ENCODE measurements at places on chromosomes 5 and 9.

- DNase-seq, result no peak
Measured at GRCh38 chr9:36128349-36128748, 8.2 kb upstream of the GLIPR2 start.

- DNase-seq, result no peak
Measured at GRCh38 chr5:127572930-127573329, 55.5 kb downstream of the PRRC1 start.

DNA sequence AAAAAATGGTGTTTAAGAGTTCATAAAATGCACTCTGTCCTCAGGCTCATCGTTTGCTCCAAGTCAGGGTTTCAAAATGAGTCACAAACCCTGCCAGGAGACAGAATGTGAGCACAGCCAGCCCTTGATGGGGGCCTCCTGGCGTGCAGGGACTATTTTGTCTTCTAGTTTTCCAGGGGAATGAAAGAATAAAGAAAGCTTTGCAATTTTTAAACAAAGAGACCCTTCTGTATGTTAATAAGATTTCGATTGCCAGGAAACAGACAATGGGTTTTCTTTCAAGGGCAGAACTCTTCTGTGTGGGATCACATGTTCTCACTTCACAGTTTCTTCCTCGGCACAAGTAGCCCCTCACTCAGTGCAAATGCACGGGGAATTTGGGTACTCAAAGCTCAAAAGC, 121.4 kb upstream of the C6 start:
- no peak for DNase-seq

DNA sequence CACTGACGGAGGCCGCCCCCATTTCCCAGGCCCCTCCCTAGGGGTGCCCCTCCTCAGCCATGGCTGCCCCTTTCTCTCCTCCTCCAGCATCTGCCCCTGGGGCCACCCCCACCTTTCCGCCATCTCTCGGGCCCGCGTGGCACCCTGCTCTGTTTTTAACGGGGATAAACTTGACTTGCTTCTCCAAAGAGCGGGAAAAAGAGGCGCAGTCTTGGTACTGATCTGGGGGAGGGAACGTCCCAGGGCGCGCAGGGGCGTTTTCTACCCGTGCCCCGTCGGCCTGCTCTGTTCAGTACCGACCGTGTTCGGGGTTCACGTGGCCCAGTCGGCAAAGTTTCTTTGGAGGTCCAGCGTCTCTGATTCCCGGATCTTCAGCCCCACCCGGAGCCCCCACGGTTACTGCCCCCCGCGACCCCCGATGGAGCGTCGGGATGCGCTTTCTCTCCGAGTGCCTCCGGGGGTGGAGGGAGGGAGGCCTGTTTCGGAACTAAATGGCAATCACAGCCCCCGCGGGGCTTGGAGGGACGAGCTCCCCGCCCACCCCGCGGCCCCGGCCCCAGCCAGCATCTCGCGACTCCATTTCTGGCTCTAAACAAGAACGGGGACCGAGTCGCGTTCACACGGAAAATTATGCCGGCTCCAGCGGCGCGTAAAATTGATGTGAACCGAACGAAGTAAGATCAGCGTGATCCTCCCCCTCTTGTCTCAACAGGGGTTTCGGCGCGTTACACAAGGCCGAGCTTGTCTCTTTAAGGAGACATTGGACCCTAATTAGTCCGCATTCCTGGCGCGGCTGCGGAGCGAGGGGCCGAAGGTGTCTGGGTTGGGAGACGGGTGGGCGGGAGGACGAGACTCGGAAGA, 1.1 kb upstream of the TLE4 start:
- DNase-seq, result peak; percentile 29

GRCh38 chr5:133662578-133662977, 50.2 kb upstream of the FSTL4 start:
- no peak for DNase-seq

DNA sequence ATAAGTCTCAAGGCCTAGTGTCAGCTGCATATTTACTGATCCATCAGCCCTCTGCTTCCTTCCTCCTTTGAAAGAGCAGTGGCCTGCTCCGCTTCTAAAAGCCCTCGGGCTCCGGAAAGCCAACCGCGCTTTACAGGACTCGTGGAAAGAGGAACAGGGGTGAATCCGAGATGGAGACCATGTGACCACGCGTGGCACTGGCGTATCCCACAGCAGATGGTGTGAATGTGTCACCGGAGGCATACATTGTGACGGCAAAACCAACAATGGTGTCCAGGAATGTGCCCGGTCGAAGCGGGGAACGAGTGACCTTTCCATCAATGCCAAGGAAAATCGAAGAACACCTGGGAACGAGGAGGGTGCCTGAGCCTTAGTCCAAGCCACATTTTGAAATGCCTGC, 484.6 kb downstream of the SPATA31A7 start:
- DNase-seq, result no peak

DNA sequence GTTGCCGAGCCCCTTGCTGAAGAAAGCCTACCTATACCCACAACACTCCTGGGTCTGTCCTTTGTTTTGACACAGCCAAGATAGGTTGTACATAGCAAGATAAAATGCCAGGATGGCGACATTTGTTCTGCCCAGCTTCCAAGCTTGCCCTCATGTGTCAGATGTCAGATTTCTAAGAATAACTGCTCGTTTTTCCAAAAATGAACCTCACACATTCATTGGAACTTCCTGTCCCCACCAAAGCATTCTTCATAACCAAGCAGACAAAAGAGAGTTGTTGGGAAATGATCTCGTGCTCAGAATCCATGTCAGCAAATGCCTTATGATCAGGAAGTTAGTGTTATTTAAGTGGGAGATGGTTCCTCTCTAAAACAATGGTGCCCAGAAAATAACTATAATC, 210.1 kb downstream of the ZNF608 start:
- DNase-seq, result no peak

DNA sequence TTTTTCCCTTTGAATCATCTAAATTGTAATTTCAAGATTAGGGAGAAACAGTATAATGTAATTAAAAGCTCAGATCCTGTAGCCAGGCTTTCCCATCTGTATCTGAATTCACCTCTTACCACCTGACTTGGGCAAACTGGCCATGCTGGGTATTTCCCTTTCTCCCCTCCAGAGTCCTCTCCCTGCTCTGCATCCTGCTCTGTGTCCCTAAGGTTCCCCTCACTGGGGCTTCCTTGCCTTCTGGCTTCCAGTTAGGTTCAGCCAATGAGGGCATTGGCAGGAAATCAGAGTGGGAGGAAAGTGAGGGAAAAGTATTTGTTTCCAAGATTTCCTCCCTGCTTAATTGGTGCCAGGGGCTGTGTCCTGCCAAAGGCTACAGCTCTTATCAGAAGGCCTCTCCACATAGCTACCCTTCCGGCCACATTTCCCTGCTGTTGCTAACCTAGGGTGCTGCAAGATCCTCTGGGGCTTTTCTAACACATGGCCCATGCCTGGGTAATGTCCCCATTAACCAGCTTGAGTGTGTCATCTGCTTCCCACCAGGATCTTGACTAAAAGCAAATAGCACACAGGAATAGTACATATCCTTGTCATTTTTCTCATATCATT, 51.0 kb upstream of the MPDZ start:
- DNase-seq, result no peak

- DNase-seq, result no peak
Measured at GRCh38 chr5:14665101-14665822, 744 bp downstream of the OTULIN start.

DNA sequence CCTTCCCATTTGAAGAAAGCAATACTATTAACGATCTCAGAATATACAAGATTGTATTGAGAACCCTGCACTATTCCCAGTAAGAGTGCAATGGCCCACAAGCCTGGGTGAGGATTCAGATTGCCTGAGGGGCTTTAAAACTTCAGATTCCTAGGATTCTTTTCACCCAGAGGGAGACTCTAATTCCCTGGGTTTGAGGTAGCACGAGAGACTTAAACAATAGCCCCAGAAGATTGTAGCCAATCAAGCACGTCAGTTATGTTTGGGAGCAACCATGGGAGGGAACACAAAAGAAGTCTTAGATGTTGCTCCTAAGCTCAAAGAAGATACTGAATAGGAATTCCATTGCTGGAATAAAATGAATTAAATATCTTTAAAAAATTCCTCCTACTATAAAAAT, 17.9 kb downstream of the MRPS27 start:
- DNase-seq, result no peak

DNA sequence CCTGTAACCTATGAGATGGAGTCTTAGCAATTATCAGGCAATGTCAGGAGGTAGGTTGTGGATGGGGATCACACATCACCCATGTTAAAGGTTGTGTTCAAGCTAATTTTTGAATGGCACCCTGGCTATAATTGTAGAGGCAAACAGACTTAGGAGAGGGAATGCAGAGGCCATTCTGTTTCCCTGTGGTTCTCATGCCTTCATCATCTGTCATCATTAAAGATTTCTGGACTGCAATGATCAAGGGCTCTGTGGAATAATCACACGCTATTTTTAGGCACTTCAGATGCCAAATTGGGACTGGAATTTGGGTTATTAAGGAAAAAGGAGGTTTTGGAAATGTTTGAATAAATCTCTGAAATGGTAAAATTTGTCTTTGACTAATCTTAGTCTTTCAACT, 1065.4 kb downstream of the TAF11L14 start:
- no peak for DNase-seq

DNA sequence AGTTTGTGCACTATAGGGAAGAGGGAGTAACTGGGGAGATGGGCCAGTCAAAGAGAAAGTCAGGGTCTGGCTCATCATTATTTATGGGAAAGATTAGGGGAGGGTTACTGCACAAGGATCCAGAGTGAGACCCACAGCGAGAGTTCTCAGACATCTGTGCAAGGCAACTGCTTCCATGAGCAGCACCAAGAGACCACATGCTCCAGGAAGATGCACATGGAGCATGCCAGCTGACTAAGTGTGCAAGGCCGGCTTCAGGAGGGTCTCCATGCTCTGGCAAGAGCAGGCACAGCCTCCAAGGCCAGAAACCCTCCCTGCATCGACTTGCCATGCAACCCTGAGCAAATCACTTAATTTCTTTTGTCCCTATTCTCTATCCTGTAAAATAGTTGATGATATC, 616.9 kb downstream of the CSNK1G3 start:
- no peak for DNase-seq

DNA sequence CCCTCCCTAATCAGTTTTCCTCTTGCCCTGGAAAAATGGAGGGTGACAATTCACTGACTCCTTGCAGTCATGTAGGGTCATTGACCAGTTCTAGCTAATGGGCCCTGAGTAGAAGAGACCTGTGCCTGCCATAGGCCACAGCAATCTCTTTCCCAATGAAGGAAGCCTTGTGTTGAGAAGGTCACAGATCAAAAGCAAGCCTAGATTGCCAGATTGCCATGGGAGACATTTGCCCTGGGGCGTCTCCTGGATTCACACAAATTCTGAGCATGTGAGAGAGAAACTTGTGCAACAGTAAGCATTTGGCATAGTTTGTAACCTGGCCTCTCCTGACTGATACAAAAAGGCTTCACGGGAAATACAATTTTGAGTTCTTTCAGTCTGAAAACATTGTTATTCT, 148.0 kb downstream of the NUDT12 start:
- no peak for DNase-seq

GRCh38 chr5:150639751-150640150, 709 bp upstream of the SYNPO start:
- DNase-seq, result no peak

DNA sequence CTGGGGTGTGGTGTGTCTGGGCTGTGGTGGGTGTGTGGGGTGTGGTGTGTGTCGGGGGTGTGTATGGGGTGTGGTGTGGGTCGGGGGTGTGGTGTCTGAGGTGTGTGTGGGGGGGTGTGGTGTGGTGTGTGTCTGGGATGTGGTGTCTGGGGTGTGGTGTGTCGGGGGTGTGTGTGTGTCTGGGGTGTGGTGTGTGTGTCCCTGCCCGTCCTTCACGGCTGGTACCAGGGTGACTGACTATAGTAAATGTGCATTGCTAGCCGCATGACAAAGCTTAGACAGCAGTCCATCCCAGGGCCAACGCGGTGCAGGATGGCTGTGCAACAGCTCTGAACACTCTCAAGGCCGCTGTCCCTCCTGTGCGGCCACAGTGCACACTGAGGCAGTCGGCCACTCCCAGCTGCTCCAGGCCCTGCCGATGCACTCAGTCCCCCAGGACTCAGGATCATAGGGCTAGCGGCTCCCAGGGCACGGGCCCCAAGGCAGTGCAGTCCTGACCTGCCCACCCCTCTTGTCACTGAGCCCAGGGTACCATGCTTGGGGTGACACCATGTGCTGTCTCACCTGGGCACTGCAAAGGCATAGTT, 54.0 kb downstream of the SECISBP2 start:
- DNase-seq, result no peak

GRCh38 chr5:35230038-35230611, at the start of gene PRLR:
TSS of gene PRLR (minus strand) at chr5:35230487. CDS start at chr5:35089620, 140,867 bp downstream.
- no peak for DNase-seq

DNA sequence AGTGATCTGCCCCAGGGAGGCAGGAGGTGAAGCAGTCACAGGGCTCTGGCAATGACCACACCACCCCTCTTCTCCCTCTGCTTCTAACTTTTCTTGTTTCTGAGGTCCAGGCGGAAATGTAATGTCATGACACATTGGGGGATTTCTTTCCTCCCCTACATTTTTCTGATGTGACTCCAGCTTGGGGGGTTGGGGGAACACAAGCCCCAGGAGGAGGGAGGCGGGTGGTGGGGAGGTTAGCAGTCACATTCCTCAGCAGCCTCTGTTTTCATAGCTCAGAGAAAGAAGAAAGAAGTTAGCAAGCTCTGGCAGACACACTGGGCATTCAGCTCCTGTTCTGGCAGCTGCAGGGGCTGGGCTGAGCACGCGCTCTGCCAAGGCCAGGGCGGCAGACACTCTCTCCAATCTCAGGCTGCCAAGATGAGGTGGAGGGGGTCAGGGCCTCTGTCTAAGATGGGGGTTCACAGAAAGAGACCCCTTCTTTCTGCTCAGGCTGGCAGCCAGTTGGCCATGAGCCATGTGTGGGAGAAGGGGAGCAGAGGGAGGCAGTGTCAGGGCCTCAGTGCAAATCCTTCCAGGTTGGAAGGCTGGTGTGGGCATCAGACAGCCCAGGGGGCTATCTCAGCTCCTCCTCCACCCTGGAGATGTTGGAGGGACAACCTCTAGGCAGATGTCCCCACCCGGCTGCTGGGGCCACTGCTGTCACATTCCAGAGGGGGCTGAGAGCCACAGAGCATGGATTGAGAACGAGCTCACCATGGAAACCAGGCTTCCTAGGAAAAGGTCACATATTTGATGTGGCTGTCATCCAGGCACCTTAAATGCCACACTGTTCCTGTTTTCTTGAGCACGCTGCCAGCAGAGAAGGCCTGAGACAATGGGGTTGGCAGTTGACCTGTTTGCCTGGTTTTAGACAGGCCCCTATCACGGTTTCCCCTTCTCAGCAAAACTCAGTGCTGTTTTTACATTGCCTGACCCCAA, 20.1 kb upstream of the PFDN1 start:
- no peak for DNase-seq

DNA sequence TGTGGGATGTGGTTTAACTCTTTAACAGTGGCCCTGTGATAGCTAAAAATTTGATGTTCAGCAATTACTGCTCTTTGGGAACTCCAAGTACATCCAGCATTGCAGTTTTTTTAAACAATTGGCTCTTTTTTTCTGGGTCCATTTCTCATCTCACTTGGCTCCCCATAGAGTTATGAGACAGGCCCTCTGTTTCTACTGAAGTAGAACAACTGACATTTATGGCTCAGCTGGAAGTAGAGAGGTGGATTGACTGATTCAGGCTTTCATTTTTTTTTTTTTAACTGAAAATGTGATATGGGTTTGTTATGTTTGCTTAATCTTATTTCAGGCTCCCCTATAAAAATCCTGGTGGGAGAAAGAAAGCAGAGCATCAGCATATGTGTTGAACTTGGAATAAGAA, 96.6 kb upstream of the CD180 start:
- no peak for DNase-seq

- DNase-seq, result no peak
Measured at GRCh38 chr5:164237486-164237885, 732.1 kb downstream of the MAT2B start.

- DNase-seq, result no peak
Measured at GRCh38 chr9:112382066-112382465, 2.2 kb downstream of the HSDL2 start.

Data from stimulated activated CD4-positive, alpha-beta T cell treated with anti-CD3 and anti-CD28 coated beads, Interleukin-4, amount 100 ng/mL, for 4 hours (primary cell).